ENCODE measurements at places on chromosomes 1 and 21.

DNA sequence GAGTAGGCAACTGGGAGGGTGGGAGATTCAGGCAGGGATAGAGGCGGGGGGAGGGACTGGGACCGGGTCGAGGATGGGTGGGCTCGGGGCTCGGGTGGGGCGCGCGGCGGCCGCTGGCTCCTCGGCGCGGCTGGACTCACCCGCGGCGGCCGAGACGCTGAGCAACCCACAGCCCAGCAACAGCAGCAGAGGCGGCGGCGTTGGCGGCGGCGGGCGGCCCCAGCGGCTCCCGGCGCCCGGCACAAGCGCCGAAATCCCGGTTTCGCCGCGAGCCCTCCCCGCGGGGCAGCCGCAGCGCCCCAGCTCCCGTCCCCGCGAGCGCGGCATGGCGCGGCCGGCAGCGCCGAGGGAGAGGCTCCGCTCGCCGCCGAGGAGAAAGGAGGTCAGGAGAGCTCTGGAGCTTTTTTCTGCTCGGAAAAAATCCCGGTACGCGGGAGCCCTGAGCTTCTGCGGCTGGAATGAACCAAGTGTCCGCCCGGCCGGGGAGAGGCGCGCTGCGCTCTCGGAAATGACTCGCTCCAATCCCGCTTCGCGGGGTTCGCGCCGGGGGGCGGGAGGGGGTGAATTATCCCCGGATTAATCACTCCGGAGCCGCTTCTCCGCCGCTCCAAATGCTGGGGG is at the start of gene CSMD2:
Gene CSMD2, minus strand, starts transcription at position 460 of the 621 bp plus-strand sequence. Its CDS starts 133 bp downstream, at position 327.
- peak; percentile 7 for DNase-seq

- DNase-seq: no peak
Measured at GRCh38 chr1:28986306-28986910, 72.0 kb downstream of the EPB41 start.

- peak; percentile 97 for DNase-seq
Measured at GRCh38 chr1:206001476-206001888, 1.7 kb downstream of the RAB7B start.

DNA sequence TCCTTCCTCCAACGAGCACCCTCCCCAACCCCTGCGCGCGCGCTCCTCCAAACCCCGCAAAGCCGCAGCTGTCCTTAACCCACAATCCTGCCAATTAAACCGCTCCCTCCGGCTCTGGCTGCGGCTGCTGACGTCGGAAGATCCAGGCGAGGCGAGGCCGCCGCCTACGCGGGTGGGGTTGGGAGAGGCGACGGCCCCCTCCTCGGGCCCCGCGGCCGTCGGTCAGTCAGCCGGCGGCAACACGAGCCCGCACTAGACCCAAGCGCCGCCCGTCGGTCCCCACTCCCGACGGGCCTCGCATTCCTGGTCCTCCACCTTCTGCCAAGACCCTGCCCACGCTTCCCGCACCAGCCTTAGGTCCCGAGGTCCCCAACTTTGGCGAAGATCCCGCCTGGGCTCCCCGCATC is 75.4 kb downstream of the VWA5B1 start:
- DNase-seq: no peak

DNA sequence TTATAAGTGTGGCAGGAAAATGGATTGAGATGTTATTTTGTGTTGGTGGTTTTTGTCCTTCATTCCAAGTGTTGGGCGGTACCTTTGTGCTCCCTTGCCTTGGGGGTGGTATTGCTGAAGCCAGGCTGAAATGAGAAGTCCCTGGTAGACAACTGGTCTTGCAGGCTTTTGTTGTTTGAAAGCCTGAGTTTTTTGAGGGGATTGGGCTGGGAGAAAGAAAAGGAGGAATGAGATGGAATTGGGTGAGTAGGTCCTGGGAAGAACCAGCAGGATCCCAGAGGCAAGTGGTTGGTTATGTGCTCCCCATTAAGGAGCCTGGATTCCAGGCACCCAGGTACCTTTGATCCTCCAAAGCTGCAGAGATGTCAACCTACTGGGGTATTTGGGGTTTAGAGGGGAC is 93.7 kb upstream of the SLC2A1 start:
- no peak for DNase-seq

DNA sequence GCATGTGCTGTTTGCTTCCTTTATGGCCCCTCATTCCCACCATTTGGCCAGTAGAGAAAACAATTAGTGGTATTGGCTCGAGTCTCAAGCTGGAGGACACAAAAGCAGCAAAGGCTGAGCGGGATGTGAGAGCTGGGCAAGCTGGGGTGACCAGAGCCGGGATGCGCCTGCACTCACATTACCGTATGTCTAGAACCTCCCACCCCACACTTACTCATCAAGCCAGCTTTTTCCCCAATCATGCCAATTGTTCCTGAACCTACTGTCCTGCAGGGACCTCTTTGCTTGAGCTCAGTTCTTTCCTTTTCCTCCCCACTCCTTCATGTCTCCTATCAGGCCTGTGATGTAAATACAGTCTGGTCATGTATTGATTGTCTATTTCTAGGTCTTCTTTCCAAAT is 45.9 kb downstream of the KIRREL1 start:
- DNase-seq: peak; percentile 26

GRCh38 chr1:11407301-11407994 is 71.5 kb upstream of the DISP3 start:
- DNase-seq: no peak

DNA sequence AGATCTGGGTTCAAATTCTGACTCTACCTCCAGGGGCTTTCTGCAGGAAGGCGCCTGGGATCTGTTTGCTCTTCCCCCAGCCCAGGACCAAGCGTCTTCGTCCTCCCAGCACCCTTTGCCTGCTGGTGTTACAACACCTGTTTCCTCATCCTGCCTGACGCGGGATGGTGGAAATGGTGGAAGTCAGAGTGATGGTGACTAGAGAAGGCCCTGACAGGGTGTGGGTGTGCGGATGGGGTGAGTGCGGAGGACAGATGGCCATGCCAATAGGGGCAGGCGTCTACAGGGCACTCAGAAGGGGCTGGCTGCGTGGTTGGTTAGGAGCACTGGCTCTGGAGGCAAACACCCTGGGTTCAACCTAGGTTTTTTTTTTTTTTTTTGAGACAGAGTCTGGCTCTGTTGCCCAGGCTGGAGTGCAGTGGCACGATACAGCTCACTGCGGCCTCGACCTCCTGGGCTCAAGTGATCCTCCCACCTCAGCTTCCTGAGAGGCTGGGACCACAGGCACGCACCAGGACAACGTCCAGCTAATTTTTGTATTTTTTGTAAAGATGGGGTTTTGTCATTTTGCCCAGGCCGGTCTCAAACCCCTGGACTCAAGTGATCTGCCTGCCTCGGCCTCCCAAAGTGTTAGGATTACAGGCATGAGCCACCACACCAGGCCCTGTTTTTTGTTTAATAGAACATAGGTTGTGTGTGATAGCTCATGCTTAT is 1.5 kb downstream of the THEMIS2 start:
- no peak for DNase-seq

- DNase-seq: no peak
Measured at GRCh38 chr1:100995198-100995988, 30.2 kb downstream of the DPH5 start.

DNA sequence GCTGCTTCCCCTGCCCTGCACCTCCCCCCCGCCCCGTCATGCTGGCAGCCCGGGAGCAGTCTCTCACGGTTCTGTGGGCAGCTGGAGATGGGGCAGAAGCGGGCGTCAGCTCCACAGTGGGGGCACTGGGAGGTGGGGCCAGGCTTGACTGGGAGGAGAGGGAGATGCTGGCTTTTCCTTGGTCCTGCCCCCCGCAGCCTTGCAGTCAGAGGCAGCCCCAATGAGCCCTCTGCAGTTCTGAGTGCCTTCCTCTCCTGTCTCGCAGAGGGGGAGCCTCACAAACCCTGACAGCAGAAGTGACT is 21.7 kb downstream of the ARHGEF10L start:
- no peak for DNase-seq

DNA sequence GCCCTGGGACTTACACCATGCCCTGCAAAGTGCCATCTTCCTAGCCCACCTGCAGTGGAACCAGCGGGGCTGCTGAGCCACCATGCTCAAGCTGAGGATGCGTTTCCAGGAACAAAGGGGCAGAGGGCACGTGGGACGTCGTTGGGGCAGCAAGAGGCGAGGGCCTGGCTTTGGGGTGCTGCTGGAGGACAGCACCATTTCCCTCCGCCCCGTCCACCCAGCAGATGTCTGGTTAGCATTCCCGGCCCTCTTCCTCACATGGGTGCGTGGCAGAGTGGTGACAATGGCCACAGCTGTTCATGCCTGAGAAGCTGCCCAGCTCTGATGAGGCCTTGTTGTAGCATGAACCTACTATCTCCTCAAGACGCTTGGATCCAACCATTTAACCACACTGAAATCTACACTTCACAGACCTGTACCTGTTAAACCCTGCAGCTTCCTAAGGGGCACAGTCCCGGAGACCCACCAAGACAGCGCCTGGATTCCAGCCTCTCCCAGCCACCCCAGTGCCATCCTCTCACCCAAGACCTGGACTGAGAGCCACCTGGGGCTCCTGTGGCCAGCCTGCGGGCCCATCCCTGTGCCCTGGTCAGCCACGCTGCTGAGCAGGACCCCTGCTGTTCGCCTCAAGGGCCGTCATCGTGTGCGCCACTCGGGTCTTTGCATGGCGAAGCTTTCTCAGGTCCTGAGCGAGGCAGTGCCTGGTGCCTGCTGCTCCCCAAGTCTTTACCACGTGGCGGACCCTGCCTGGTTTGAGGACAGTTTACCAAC is 33.2 kb downstream of the SLC45A1 start:
- no peak for DNase-seq

DNA sequence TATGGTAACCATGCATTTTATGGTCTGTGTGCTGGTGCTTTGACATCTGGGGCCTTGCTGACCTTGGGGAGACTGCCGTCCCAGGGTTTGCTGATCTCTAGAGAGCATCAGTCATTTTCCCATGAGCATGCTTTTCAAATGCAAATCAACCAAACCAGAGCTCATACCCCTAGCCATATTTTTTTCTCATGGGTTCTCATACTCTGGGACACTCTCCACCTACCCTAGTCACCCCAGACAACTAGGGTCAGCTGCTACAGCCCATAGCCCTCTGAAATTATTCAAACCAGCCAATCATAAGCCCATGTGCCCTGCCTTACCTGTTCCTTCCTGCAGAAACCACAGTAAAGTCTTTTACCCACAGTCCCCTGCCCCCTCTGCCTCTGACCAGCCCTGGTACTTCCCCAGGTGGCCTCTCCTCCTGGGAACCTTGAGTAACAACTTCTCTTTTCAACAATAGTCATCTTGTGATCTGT is 132.0 kb downstream of the MAP3K21 start:
- DNase-seq: no peak

DNA sequence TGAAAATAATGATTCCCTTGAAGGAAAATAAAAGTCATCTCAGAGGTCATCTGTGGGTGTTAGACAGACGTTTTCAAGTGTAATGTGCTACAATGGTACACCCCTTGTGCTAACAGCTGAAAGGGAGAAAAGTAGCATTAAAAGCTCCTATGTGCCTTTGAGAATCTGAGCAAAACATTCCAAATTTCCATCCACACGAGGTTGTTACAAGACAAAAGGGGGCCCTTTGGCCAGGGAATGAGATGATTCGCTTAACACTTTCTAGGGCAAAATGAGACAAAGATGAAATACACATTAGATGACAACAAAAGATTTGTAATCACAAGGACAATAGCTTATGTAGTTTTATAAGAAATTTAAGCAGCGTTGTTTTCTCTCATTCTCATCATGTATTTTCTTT is 303.6 kb downstream of the LMX1A start:
- no peak for DNase-seq

- no peak for DNase-seq
Measured at GRCh38 chr1:199041173-199041914, 402.5 kb downstream of the PTPRC start.

DNA sequence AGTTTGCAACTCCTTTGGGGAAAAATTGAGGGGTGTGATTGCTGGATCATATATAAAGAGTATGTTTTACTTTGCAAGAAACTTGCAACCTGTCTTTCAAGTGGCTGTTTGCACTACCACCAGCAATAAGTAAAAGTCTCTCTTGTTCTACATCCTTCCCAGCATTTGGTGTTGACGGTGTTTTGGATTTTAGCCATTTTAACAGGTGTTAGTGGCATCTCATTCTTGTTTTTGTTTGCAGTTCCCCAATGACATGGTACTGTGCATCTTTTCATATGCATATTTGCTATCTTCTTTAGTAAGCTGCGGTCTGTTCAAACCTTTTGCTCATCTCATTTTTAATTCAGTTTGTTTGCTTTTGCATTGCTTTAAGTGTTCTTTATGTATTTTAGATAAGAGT is 535.5 kb downstream of the LRRIQ3 start:
- DNase-seq: no peak

GRCh38 chr1:8687538-8687937 is 129.9 kb downstream of the RERE start:
- DNase-seq: no peak

DNA sequence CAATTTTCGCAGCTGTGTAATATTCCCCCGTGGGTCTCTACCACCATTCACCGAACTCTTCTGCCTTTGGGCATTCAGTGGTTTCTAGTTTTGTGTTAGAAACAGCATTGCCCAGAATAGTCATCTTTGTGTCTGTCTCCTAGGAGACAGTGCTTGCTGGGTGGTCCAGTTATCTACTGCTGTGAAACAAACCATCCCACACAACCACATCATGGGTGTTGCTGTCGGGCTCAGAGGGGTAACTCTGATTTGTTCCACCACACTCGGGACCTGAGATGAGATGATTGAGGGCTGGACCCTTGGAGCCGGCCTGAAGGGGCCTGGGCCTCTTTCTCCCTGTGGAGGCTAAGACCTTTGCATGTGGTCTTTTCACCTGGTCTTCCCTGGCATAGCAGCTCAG is 427.2 kb upstream of the VAMP3 start:
- DNase-seq: no peak

GRCh38 chr1:70688580-70688979 is 277.5 kb downstream of the CTH start:
- no peak for DNase-seq

DNA sequence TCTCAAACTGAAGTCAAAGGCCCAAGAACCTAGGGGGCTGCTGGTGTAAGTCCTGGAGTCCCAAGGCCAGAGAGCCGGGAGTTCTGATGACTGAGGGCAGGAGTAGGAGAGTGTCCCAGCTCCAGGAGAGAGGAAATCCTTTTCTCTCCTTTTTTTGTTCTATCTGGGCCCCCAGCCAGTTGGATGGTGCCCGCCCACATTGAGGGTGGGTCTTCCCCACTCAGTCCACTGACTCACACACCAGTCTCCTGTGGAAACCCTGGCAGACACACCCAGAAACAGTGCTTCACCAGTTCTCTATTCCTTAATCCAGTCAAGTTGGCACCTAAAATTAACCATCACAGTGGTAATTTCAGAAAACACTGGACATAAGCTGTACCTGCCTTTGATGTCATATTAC is 12.7 kb upstream of the WDR26 start:
- peak; percentile 27 for DNase-seq

DNA sequence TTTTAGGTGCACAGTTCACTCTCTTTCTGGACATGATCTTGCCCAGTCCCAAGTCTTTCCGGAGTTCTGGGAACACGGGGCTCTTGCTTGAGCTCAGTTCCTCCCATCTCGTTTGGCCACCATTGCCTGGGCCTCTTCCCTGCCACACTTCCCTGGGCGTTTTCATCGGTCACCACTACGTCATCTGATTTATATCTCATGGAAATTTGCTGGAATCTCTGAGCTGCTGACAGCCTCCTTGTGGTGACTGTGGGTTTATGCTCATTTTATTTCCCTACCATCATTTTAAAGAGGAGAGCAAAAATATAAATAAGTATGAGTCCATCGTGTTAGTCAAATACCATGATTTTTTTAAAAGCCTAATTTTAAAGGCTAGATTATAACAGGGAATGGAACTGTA is 449.1 kb upstream of the KAZN start:
- no peak for DNase-seq

GRCh38 chr1:45685308-45686014 is 872 bp downstream of the GPBP1L1 start:
- DNase-seq: peak; percentile 2
